ENCODE measurements at places on chromosomes 5 and 9.

GRCh38 chr9:92983984-92984589, 36.8 kb downstream of the FGD3 start:
- no peak for DNase-seq

DNA sequence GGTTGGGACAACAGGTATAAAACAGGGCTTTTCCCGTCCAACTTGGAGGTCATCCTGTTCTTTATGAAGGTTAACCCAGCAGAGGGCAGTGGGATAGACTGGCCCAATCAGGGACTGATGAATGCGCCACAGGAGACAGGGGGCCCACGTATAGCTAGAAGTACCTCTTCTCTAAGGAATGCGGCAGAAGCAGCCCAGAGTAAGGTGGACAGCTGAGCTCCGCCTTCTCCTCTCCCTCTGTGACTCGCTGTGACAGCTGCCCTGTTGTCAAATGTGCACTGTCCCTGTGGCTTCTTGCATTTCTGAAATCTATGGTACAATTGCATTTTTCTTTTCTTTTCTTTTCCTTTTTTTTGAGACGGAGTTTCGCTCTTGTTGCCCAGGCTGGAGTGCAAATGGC, 306.6 kb downstream of the FBXL7 start:
- no peak for DNase-seq

DNA sequence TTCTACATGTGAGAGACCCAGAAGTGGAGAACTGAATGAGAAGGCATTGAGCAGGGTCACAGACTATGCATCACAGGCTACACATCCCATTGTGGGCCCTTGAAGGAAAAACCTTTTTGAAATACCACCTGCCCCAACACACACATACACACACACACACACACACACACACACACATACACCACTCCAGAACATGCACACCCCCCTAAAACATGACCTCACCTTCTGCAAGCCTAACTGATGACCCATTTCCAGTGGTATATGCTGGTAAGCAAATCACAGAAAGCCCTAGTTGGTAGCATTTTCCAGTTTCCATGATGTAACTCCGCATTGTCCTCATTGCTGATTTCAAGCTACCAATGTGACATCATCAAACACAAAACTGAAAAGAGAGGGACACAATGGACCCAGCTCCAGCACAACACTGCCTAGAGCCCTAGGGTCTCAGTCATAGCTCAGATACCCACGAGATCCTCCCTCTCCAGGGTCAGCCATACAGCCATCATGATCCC, 36.4 kb downstream of the THBS4 start:
- no peak for DNase-seq

- no peak for DNase-seq
Observed at GRCh38 chr9:109745335-109746283, 34.4 kb upstream of the PALM2AKAP2 start.

Measured in T-helper 1 cell (primary cell).